Peyer's patch (tissue), 4 donors: ENCODE measurements at places on chromosomes 4 and X. TPM values are rescaled to one million over a fixed set of nuclear protein-coding genes. Genes with fewer than 3 reads are reported as not detected.
A peak's percentile ranks its signal among the peaks of the same experiment; 100 is the strongest.

DNA sequence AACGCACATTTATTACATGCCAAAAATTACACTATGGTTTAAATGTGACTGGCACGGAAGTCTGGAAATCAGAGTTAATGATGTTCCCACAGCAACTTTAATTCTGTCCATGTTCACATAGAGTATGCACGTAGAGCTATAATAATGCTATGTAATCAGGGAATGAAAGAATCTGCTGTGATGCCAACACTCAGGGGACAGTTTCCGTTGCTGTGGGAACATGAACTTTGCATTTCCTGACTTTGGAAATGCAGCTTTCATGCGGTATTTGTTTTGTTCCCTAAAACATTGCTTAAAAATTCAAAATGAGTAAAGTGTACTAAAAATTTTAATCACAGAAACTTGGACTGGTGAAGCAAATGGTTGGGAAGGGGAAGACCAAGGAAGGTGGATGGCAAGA lies 65.7 kb downstream of the MAGEA1 start:
- no peak for DNase-seq

- DNase-seq, result no peak
Observed at GRCh38 chr4:20351360-20352162, 99.9 kb downstream of the SLIT2 start.

GRCh38 chrX:22803353-22803752 lies 196.4 kb upstream of the DDX53 start:
- no peak for DNase-seq

GRCh38 chr4:138788267-138788790 lies 227.3 kb upstream of the NOCT start:
- DNase-seq, result no peak

SSX1 gene
- total RNA-seq, result not detected

GRCh38 chrX:30593440-30594200 lies 16.1 kb upstream of the TASL start:
- peak; percentile 58 for DNase-seq

TMEM271 gene
- total RNA-seq, result not detected

GRCh38 chr4:169258141-169258540 lies 12.6 kb downstream of the SH3RF1 start:
- DNase-seq, result no peak

DNA sequence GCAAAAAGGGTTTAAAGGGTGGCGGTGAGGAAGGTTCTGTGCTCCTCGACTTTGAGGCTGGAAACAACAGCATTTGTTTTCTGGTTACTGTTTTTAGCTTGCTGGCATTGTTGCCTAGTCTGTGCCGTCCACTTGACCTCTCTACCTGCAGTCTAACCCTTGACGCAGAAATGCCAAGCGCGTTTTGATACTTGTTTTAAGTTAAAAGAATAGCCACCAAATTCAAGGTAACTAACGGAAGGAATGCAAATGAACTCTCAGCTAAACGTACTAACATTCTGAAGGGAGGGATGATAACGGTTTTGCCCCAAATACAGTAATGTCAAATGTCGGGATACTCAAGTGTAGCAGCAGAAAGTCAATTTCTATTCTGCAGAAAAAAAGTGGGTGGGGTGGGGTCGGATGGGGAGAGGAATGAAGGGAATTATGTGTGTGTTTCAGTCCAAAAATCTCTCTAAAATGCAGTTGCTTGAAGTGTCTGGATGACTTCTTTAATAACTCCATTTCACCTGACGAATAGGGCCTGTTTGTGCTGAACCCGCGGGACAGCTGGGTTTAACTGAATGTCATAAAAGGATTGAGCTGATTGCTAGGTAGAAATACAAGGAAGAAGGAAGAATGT lies 3.4 kb upstream of the NKX6-1 start:
- no peak for DNase-seq

ADH1B gene
- total RNA-seq, result 367 TPM

- DNase-seq, result no peak
Observed at GRCh38 chr4:181550381-181550780, 692.8 kb upstream of the TENM3 start.

SERTM2 gene
- not detected for total RNA-seq

DNA sequence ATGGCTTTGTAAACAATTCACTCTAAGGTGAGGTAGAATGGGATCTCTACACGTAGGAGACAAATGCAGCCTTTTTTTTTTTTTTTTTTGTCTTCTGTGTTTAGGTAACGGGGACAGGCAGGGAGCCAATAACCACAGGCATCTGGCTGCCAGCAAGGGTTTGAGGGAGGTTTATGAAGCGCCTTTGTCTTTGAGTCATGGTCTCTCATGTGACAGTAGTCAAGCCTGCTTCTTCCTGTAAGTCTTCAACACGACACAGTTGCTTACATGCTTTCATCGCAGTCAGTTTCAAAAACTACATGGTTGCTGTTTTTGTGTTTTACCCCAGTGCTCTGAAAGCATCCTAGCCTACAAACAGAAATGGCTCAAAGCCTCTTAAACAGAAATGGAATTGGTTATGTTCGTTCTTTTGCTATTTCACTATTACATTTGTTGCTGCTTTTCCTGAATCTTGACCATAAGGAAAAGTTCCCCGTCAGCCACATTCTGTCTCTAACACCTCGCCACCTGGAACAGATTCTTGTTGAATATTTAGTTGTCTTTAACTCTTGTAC lies 127.8 kb upstream of the METTL14 start:
- no peak for DNase-seq

- no peak for DNase-seq
Observed at GRCh38 chr4:21061902-21062301, 361.6 kb downstream of the PACRGL start.

TAF1 gene
- 67.0 TPM for total RNA-seq

GRCh38 chr4:32477518-32477917 lies 1757.3 kb downstream of the PCDH7 start:
- DNase-seq, result no peak

DNA sequence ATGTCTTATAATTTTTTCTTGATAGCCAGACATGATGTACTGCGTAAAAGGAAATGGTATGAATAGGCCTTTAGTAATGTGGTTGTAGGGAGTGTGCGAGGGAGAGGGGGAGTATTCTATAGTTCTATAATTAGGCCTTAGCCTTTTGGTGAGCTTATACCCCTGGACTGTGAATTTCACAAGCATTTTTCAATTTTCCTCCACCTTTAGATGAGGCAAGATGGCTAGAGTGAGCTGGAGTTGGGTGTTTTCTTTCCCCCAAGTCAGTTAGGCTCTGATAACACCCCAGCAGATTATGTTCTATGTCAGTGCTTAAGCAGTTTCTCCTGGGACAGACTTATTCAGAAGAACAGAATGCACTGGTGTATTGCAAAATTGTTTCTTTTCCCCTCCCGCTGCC lies 210.2 kb upstream of the NPY2R start:
- DNase-seq, result no peak

- no peak for DNase-seq
Observed at GRCh38 chrX:135707880-135708279, 5.6 kb upstream of the CT45A1 start.

GRCh38 chrX:34764852-34765361 lies 107.8 kb upstream of the TMEM47 start:
- no peak for DNase-seq

DNA sequence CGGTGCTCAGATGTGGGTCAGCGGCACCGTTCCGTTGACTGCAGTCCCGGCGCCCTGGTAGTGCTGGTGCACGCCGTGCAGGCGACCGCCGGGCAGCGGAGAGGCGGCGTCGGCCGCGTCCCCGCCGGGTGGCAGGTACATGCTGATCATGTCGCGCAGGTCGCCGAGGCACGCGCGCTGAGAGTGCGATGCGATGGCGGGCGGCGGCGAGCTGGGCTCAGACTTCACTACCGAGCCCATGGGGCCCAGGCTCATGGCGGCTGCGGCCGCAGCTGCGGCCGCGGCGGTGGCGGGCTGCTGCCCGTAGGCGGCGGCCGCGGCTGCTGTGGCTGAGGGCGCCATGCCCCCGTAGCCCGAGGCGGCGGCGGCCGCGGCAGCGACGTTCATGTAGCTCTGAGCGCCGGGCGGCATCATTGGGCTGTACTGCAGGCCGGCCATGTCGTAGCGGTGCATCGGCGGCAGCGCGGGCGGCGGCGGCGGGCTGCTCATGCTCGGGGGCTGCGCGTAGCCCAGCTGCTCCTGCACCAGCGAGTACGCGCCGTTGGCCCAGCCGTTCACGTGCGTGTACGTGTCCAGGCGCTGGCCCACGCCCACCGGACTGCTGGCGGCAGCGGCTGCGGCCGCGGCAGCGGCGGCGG lies 1.0 kb downstream of the SOX3 start:
- no peak for DNase-seq

- DNase-seq, result no peak
Observed at GRCh38 chr4:185738038-185738552, 73.9 kb downstream of the SORBS2 start.

IL1RAPL1 gene
- not detected for total RNA-seq

CHIC1 gene
- 5.0 TPM for total RNA-seq

- peak; percentile 74 for DNase-seq
Observed at GRCh38 chrX:66030505-66031317, 9.2 kb downstream of the VSIG4 start.

DNA sequence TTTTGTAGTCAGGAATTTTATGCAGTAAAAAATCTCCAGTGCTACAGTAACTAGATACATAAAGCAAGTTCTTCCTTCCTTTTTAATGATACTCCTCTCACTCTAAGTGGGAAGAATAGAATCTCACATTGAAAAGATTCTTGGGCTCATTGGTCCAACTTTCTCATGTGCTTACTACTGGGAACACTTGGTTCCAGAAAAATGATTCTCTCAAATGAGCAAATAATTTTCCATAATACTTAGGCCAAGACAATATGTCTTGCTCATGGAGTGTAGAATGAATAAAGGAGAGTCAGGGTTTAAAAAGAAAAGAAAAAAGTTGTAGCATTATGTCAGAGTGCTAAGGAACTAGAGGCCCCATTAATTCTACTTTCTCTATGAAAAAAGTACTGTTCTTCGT lies 197.8 kb downstream of the RASL11B start:
- DNase-seq, result no peak

RBMXL3 gene
- total RNA-seq, result not detected

DNA sequence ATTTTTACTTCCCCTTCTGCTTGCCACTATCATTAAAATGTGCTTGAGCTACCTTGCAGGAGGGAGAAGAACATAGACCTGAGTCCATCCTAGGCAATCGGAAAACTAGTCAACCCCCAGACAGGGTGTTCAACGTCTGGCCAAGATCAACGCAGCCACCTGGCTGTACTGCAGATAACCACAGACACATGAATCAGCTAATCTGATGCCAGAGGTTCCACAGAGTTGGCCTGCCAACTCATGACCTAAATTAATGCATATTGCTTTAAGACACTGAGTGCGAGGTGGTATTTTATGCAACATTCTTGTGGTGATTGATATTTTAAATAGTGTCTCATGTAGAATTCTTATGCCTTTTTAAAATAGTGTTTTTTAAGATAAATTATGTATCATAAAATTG lies 1283.8 kb upstream of the PABPC4L start:
- DNase-seq, result no peak

GRCh38 chr4:101418055-101418454 lies 70.7 kb upstream of the PPP3CA start:
- DNase-seq, result peak; percentile 65

DNA sequence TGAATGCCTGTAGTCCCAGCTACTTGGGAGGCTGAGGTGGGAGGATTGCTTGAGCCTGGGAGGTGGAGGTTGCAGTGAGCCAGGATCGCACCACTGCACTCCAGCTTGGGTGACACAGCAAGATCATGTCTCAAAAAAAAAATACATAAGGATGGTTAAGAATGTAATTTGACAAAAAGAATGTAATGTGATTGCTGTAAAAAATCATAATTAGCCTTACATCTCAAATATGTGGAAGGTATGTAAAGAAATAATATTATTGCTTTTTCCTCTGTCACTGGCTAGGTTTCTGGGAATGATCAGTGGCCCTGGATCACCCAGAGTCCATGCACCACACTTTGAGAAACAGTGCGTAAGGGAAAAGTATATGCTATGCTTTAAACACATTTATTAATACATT lies 106.1 kb upstream of the C1GALT1C1 start:
- DNase-seq, result no peak

GRCh38 chr4:90190525-90190924 lies 63.3 kb downstream of the CCSER1 start:
- DNase-seq, result no peak

DNA sequence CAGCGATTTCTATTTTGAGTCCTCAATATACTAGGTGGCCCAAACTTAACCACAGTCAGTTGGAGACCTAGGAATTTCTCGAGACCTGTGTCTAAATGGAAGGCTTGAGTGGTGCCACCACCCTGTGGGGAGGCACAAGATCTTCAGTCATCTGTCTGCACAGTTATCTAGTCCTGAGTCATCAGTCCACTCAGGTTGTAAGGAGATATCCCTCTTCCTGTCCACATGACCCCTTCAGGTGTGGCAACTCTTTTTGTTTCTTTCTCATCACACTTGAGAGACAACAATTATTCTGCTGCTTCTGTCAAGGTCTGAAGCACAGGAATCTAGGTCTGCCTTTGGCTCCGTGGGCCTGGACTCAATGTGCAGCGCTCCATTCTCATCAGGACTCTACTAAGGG lies 64.4 kb upstream of the IBSP start:
- DNase-seq, result no peak

- no peak for DNase-seq
Observed at GRCh38 chr4:185566425-185566824, 31.1 kb upstream of the PDLIM3 start.

- DNase-seq, result peak; percentile 31
Observed at GRCh38 chr4:5958199-5958735, 60.0 kb downstream of the C4orf50 start.

PJA1 gene
- total RNA-seq, result 7.4 TPM

PRDM8 gene
- 5.8 TPM for total RNA-seq

DNA sequence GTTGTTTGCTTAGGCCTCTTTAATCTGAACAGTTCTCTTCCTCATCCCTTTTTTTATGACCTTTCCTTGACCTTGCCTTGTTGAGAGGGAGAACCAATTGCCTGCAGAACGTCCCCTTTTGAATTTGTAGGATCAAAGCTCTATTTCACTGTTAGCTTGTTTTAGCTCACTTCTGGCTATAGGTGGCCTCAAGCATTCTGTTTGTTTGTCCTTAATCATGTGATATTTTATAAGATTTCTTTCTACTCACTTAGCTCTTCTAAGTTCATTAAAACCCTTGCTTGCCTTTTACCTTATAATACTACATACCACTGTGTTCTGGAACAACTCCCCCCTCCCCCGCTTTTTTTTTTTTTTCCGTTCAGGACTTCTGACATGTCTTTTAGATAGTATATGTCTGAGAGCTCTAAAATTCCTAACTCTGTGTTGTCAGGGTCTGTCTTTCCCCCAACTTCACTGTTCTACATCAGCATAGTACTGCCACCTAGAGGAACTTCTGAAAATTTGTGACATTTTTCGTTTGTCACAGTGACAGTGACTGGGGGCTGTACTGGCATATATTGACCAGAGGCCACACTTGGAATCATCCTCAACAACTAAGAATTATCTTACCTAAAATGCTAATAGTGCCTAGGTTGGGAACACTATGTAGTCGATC lies 128.5 kb downstream of the LARP7 start:
- no peak for DNase-seq
